ENCODE measurements at places on chromosomes 7 and 10.

- DNase-seq, result no peak
Observed at GRCh38 chr7:55594414-55594813, 22.1 kb upstream of the VOPP1 start.

DNA sequence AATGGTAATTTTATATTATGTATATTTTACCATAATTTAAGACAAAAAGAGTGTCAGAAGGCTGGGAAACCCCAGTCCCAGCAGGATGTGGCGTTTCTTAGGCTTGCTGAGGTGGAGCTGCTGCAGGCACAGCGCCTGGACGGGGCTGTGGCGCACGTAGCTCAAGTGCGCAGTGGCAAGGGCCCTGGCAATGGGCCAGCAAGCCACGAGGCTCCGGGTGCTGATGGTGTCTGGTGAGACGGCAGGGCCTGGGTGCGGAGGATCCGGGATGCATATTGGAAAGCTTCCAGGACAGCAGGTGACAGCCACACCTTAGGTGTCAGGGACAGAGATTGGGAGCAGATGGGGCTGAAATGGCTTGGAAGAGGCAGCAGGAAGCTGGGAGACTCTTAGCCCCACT lies 37.2 kb downstream of the CLEC2L start:
- DNase-seq, result no peak

GRCh38 chr7:8277394-8277982 lies 15.5 kb upstream of the ICA1 start:
- DNase-seq, result no peak

DNA sequence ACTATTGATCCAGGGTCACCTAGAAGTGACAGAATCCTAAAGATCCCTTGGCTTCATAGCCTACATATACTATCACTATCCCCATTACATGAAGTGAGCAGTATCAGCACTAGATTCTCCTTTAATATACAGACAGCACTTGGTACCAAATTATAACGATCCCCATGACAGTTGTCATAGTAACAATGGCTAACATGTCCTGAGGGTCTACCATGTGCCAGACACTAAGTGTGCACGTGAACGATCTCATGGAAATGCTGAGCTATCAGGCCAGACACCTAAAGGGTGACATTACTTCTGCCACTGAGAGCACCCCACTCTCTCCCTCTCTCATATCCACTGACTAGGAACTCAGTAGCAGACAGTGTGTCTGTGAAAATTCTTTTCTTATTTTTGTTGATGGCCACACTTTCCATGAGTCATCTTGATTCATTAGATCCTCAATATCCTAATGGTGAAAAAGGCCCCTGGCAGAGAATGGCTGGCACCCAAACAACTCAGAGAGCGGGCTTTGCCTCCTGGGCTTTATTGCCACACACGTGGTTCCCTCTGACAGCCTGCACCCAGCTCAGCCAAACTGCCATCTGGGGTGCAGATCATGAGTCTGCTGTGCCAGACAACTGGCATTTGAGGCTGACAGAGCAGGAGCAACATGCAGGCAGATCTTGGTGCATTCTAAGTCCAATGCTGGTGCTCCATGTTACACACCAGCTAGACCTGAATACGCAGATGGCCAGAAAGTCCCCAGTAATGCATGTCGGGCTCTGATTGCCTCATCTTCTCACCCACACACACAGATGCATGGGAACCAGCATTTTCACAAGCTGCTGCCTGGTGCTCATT lies 176.3 kb downstream of the DGKI start:
- DNase-seq, result no peak

DNA sequence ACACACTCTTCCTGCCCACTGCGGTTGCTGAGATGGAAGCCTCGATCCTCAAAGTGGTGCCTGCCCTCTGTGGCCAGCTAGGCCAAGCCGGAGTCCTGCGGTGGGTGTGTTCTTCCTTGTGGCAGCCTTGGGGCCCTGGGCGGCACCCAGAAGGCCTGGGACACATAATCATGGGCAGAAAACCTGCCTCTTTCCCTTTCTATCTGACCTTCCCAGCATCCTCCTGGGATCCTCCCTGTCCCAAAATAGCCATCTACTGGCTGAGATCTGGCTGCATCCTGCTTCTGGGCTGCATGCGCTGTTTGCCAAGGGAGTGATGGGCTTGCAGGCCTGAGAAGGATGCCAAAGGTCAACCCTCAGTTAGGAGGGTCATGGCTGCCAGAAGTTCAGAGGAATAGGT lies 23.9 kb downstream of the COL13A1 start:
- no peak for DNase-seq

DNA sequence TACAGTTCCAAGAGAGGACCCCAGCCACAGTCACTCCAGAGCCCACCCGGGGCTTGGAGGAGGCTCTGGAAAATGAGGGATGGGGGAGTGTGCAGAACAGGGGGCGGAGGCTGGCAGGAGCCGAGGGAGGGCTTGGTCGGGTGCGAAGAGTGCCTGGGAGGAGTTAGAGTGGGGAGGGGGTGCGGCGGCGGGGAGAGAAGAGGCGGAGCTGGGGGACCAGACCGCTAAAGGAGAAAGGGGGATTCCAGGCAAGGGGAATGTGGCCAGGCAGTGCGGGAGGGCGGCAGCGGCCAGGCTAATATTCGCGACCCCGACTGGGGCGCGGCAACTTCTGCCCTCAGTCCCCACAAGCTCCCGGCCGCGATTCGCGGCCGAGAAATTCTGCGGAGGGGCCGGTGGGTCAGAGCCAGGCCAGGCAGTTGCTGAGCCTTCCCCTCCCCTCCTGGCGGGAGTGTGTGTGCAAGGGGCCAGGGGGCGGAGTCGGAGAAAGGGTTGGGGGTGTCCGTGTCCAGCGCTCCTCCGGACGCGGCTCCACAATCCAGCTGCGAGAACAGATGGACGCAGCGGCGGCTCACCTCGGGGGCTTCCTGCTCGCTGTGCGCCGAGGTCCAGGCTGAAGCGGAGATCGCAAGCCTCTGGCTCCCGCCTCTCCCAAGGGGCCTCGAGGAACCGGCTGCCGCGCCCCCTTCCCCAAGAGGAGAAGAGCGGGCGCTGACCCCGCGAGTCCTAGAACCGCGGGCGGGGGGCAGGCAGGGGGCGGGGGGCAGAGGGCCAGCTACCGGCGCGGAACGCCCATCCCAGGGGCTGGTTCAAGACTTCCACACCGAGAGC lies 612 bp upstream of the SLC18A3 start:
- DNase-seq, result no peak

DNA sequence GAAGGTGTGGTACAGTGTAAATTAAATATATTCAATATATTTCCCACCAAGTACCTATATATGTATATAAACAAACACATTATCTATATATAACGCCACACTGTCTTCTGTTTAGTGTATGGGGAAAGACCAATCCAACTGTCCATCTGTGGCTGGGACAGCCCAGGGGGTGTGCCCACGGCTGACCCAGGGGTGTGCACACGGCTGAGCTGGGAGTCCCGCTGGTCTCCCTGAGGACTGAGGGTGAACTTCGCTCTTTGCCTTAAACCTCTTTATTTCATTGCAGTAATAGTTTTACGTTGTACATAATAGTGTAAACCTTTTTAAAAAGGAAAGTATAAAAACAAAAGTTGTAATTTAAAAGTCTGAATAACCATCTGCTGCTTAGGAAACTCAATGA lies 6.3 kb downstream of the EN2 start:
- DNase-seq, result no peak

- peak; percentile 26 for DNase-seq
Observed at GRCh38 chr10:7872041-7872442, 53.7 kb downstream of the TAF3 start.

DNA sequence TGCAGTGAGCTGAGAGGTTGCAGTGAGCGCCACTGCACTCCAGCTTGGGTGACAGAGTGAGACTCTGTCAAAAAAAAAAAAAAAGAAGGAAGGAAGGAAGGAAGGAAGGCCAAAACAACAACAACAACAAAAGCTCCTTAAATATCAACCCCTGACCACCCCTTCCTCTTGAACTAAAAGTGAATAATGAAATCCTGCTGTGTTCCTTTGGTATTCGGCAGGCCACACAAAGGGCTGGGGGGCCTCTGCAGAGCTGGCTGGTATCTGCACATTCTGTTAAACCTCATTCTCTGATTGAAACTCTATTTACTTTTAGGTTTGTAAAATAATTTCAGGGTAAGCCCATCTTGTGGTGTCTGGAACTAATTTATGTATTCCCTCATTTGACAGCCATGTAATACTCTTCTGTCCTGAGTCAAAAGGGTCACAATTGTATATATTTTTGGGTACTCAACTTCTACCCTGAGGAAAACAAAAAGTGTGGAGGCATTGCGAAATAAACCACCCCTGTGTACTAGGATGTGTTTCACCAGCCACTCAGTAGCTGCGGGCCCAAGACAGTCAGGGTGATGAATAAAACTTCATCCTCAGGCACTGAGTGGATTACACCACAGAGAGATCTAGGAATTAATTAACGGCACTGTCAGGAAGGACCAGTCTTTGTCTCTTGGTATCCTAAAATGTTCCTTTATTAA lies 446.4 kb upstream of the PFKP start:
- no peak for DNase-seq

DNA sequence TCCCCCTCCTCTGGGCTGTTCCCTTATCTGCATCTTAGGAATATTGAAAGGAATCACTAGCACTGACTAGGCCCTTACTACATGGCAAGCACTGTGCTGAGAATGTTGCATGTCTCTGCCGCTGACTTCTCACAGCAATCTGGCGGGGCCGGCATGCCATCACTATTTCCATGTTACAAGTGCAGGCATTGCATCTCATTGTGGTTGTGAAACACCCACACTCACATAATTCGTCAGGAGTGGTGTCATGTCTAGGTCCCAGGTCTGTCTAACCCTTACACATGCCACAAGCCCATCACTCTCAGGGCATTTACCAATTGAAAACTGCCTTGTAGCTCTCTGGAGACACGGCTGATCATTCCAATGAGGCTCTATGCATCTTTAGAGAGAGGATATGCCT lies 8.5 kb upstream of the IL2RA start:
- DNase-seq, result no peak

- DNase-seq, result no peak
Observed at GRCh38 chr10:91974960-91975359, 51.4 kb downstream of the BTAF1 start.

DNA sequence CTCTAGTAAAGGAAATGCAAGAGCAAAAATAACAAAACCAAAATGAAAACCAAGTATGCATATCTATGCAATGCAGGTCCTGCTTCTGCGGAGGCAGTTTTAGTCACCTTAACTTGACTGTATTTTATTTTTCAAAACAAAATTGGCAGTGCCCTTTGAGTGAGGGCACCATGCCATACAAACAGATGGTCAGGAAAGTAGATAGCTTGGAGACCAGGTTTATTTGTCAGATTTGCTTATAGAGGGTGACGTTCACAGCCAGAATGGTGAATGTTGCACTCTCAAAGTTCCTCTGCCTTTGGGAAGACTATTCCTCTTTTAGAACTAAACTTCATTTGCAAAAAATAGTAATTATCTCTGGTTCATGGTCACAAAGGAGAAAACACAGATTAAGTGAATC lies 801.9 kb downstream of the ANKRD7 start:
- no peak for DNase-seq

GRCh38 chr10:48890888-48891850 lies 48.5 kb downstream of the LRRC18 start:
- DNase-seq, result no peak

DNA sequence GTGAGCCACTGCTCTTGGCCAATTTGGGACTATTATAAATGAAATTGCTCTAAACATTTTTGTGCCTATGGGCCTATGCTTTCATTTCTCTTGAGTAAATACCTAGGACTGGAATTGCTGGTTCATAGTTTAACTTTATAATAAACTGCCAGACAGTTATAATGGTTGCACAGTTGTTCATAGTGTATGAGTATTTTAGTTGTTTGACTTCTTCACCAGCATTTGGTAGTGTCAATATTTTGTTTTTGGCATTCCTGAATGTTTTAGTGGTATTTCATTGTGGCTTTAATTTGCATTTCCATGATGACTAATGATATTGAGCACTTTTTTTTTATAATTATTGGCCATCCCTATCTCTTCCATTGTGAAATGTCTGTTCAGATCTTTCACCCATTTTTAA lies 29.5 kb downstream of the PLEKHA8 start:
- no peak for DNase-seq

GRCh38 chr7:27462575-27463270 lies 200.0 kb downstream of the HIBADH start:
- no peak for DNase-seq

DNA sequence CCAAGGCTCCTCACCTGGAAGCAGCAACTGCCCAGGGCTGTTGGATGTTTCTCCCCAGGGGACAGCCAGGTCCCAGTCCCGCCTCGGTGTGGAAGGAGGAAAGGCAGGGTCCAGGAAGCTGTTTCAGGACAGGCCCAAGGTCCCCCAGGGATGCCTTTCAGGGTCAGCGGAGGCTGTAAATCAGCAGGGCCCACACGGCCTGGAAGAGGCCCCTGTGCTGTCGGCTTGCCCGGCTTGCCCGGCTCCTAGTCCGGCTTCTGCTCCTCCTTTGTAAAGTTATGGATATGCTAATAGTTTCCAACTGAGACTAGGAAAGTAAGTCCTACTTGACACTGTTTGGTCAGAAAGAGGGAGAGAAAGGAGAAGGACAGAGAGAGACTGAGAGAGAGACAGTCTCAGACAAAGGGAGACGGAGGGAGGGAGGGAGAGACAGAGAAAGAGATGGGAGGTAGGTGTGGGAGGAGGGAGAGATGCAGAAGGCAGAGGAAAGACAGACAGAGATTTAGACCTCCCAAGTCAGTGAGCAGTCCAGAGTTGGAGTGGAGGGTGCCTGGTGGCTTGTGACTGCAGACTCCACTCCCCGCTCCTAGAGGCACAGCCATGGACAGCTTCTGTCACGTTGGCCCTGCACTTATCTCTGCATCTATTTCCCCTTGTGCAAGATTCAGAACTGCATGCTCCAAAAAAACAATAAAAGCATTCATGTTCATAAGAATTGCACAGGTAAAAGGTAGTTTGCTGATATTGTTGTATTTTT lies 10.5 kb downstream of the IKZF1 start:
- DNase-seq, result no peak

DNA sequence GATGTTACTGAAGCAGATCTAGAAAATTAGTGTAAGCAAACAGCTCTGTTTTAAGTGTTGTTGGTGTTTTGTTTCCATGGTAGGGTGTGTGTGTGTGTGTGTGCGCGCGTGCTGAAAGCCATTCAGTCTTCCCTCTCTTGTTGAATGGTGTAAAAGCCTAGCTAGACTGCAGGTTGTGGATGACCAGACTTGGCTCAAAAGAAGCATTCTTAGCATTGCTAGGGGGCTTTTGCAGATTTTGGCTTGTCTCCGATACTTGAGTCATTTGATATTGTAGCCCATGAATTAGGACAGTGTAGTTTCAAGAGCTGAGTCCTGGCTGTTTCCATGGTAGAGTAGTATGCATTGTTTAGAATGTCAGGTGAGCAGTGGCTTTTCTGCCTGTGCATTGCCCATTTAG lies 99.1 kb downstream of the SND1 start:
- DNase-seq, result no peak

DNA sequence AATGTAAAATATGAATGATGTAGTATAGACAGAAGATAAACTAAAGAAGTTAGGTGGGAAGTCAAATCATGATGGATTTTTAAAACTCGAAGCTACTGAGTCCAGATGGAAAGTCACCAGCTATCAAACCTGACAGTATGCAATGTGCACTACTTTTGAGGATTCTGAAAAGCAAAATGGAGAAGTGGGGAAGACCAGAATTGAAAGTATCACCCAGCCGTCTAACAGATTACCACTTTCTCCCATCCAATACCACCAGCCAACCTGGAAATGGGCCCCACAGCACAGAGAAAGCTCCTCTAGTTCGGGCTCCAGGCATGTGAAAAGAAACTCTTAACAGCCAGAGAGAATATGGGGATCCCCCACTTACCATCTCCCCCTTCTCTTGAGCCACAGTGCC lies 67.9 kb upstream of the SRRM3 start:
- no peak for DNase-seq

GRCh38 chr7:147980826-147981813 lies 609.4 kb upstream of the C7orf33 start:
- no peak for DNase-seq

Data from SW 1271 (cell line).